ENCODE measurements at places on chromosomes 4 and X.

DNA sequence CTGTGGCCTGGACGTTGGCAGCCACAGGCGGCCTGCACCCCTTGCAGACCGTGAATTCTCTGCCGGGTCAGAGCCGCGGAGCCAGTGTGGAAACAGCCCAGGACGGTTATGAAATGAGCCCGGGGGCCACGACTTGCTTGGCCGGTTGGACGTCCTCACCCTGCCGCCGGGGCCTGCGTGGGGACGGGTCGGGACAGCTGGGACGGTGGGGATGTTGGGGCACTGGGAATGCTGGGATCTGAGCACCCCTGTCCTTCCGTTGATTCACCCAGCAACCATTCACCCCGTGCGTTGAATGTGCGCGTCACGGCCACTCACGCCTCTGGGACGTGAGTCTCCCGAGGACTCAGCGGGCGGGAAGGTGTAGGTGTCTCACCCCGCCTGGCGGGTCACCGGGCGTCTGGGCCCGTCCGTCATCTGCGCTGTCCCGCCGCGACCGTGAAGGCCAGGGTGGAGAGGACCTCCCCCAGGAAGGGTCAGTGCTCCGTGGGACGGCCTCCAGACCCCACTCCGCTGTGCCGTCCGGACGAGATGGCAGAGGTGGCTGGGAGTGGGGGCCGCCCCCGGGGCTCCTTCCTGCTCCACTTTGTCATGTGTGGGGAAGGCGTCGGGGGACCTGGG lies 4.5 kb upstream of the PLCXD1 start:
- peak; percentile 31 for DNase-seq

- no peak for DNase-seq
These were observed 81.8 kb downstream of the FRYL start for GRCh38 chr4:48698029-48698971.

DNA sequence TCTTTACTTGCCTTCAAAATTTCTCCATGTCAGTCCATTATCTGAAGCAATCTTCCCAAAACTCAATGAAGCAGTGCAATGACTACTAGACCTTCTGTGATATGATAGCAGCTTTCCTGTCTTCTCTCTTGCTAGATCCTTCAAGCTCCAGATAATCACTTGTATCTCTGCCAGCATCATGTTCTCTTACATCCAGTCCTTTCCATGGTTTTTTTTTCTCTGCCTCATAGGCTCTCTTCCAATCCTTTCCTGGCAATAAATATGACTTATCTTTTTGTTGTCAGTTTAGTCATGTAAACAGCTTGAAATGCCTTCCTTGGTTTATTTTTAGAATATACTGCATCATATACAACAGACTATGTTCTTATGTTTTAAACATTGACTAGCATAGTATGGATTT lies 193.5 kb downstream of the CFAP299 start:
- no peak for DNase-seq

GRCh38 chr4:145099653-145100052 lies 1.5 kb downstream of the ABCE1 start:
- DNase-seq: peak; percentile 22

- DNase-seq: peak; percentile 31
These were observed 61.1 kb upstream of the STS start for GRCh38 chrX:7086384-7086783.

DNA sequence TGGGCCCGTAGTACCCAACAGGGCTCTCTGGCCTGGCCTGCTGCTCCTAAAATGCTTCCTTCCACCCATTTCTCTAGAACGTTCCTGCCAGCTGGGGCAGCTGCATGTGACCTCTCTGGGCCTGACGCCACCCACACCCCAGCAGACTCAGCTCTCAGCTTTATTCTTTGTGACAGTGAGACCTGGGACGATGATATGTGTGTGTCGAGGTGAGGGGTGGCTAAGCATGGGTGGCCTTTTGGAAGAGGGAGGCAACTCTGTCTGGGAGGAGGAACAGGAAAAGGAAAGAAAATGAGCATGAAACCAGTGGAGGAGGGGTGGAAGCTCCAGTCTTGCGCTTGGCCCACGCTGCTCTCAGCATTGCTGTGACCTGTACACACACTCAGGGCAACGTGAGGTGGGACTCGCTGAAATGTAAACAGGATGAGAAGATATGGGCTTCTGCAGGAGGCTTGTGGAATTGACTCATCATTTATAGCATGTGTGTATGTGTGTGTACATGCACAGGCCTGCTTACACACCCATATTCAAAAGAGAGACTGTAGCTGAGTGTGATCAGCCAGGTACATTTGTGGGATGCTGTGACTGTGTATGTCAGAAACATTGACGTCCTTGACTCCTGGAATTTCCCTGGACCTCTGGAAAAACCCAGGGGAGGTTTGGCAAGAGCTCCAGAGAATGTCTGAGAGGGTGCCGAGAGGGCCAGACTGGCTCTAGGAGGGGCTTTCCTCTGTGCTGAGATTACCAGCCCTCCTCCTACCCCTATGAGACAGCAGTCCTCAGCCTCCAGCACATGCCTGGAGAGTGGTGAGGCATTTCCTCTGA lies 137.9 kb downstream of the PJA1 start:
- DNase-seq: peak; percentile 13

DNA sequence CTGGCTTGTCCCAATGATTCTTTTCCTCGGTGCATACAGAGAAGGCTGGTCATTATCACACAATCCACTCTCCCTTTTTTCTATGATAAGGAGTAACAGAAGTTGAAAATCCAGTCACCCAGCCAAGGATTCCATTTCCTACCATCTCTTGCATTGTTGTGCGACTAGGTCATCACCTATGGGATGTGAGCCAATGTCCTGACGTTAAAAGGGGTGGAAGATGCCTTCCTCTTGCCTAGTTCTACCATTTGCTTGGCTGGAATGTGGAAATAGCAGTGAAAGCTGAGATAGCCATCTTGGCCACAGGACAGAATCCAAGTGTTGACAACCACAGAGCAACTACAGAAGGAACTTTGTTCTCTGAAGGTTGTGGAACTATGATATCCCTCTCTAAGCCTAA lies 132.2 kb upstream of the KIT start:
- no peak for DNase-seq

GRCh38 chrX:830532-830931 lies 199.9 kb downstream of the SHOX start:
- DNase-seq: no peak

DNA sequence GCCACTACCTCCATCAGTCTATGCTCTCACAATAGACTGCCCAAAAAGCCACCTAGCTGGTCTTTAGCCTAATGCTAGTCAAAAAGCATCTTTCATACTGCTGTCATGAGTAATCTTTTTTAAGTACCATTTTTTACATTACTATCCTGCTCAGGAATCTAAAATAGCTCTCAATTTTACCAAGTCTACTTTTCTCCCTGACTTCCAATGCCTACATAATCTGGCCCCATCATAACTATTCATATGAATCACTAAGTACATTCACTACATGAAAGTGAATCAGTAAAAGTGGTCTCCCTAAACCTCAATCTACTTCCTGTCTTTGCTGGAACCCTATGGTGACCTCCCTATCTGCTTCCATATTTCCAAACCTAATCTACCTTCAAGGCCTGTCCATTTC lies 105.9 kb downstream of the THOC2 start:
- DNase-seq: no peak
